ENCODE measurements at places on chromosomes 1 and 21.

DNA sequence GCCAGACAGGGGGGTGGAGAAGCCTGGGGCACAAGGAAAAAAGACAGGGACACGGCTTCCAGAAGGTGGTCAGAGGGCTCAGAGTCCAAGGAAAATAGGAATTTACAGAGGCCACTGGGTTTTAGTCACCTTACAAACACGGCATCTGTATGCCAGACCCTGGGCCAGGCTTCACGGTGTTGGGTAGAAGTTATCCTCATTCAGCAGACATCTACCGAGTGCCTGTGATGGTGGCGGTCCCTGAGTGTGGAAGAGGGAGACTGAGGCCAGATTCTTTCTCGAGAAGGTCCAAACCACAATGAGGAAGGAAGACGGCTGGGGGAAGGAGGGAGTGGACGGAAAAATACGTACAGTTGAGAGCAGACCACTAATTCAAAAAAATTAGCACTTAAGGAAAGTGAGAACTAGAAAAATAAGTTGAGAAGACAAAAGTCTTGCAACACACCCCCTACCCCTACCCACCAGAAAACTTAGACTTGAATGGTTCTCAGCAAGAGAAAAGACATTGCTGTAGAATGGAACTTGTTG, 864 bp upstream of the BTG2 start:
- DNase-seq = no peak

DNA sequence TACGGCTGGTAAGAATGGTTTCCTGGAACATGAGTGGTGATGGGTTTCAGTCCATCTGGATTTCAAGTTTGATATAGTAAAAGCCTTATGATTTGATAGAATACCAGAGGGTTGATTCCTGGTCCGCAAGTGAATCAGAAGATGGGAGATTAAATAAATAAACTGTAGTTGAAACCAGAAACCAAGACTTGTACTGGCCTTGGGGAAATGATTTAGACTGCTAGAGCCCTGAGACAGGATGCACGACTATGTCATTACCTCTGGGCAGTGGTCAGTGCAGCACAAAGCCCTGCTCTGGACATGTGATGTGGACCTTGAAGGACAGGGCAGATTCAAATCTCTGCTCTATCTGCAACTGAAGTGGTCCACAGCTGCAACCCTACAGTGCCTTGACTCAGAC, 15.6 kb upstream of the FMOD start:
- DNase-seq = no peak

DNA sequence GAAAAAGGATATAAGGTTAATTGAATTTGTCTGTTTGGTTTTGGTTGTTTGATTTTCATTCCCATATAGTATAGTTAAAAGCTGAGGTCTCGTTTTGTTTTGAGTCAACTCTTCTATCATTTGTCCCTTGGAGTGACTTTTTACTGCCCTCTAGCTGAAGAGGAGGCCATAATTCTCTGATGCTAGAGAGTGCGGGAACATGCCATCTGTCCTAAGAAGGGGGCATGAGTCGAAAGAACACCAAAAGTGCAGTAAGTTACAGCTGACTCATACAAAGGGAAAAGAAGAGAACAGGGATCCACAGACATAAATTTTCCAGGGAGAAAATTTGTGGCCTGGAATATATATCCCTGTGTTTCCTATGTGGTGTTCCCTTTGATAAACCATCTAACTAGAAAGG, 4.1 kb downstream of the KRTAP21-3 start:
- DNase-seq = no peak

- DNase-seq = peak; percentile 63
Observed at GRCh38 chr1:212979340-212980122, 29.2 kb downstream of the VASH2 start.

- no peak for DNase-seq
Observed at GRCh38 chr21:34536820-34537219, 24.8 kb upstream of the KCNE1 start.

- no peak for DNase-seq
Observed at GRCh38 chr1:229003233-229004031, 267.5 kb upstream of the RAB4A start.

- no peak for DNase-seq
Observed at GRCh38 chr1:164622068-164622845, 63.3 kb downstream of the PBX1 start.

DNA sequence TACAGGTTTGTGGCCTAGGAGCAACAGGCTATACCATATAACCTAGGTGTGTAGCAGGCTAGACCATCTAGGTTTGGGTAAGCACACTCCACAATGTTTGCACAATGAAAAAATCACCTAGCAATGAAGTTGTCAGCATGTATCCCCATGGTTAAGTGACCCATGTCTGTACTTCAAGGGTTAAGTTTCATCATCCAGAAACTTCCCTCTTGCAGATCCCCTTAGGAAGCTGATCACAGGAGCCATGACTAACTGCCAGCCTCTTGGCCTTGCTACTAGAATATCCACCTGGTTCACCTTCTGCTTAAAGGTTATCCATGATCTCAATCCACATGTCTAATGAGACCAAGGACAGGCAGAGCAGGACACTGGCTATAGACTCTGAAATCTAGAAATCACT, 3.5 kb upstream of the UBXN10 start:
- no peak for DNase-seq

GRCh38 chr1:18452550-18452949, 28.2 kb upstream of the KLHDC7A start:
- no peak for DNase-seq
